NCI-H345 (cell line): ENCODE measurements at places on chromosomes 11 and 22.
A peak's percentile ranks its signal among the peaks of the same experiment; 100 is the strongest.

DNA sequence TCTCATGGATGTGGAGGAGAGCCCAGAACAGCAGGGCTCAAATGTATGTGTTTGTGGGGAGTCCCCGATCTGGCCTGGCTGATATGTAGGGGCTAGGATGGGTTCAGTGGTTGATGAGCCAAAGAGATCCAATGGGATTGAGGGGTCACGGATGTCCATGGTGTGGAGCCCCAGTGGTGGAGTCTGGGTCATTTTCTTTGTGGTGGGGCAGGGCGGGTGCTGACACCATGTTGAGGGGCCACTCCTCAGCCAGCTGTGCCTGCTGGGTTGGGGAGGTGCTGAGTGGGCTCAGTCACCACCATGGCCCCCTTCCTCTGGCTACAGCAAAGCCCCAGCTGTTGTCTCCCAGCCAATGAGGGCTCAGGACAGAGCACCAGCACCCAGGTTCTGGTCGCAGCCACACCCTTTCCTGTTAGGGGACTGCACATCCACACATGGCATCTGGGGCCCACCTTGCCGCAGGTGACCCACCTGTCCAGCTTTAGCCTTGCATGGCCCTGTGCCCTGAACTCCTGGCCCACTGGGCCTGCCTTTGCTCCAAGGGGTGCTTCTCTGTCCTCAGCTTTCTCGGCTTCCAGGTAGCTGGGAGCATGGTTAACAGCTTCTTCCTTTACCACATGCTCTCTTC is 3.2 kb upstream of the GNAZ start:
- DNase-seq: no peak

DNA sequence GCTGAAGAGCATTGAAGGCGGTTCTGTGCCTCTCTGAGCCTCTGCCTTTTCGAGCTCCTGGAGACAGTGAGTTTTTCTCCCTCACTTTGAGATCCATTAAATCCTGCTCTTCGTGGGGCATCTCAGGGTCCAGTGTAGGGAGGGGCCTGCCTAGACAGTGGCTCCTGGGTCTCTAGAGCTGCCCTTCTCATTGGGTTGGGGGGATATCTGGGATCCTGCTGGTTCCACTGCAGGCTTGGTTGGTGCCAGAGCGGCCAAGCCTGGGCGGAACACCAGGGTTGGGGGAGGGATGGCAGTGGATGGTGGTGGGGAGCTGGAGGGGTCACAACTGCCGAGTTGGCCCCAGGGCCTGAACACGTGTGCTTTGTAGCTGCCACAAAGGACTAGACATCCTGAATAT is 52.2 kb upstream of the CARS1 start:
- no peak for DNase-seq

DNA sequence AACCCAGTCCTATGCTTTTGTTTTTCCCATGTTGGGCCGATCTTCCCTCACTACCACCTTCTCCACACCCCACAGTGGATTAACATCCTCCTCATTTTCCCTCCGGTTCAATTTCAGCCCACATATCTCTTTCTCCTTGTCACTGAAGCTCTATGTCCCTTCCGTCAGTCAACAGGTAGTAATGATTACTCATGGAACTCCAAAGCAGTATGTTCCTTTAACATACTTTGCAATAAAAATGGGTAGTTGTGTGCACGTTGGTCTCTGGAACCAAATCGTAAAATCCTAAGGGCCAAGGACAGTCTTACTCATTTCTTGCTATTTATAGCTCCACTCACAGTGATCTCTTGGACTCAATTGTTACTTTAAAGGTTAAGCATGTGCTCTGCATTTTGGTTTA is 20.2 kb downstream of the AMOTL1 start:
- DNase-seq: no peak

- DNase-seq: no peak
Measured at GRCh38 chr11:103871923-103872551, 164.4 kb upstream of the DDI1 start.

DNA sequence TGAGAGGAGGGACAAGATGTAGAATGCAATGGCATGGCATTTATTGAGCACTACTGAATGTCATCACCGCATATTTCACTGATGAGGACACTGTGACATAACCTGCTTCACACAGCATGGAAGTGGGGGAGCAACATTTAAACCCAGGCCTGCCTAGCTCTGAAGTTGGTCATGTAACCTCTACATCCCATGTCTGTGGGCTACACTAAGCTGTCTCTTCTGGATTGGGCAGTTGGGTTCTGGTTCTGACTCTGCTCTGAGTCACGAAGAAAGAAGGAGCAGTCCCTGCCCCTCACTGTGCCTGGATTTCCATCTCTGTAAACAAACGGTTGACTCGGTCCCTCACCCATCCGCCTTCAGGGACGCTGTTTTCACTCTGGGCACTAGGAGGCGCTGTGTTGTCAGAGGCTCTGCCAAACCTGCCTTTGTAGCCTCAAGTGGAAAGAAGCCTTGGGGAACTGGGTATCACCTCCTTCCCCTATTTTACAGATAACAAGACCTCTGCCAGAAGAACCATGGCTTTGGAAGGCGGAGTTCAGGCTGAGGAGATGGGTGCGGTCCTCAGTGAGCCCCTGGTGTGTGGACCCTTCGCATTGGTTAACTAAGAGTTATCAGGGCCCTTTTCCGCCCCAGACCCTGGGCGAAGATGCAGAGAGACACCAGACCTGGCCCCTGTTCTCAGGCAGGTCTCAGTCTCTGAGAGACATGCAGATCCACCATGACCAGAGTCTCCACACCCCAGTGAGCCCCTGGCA is 12.7 kb upstream of the ARHGEF17 start:
- DNase-seq: peak; percentile 32

GRCh38 chr11:98358551-98358950 is 662.2 kb upstream of the CNTN5 start:
- DNase-seq: no peak

GRCh38 chr22:23815541-23816155 is 23.2 kb downstream of the DERL3 start:
- no peak for DNase-seq

- DNase-seq: no peak
Measured at GRCh38 chr22:43550672-43551071, 138.9 kb downstream of the MPPED1 start.

DNA sequence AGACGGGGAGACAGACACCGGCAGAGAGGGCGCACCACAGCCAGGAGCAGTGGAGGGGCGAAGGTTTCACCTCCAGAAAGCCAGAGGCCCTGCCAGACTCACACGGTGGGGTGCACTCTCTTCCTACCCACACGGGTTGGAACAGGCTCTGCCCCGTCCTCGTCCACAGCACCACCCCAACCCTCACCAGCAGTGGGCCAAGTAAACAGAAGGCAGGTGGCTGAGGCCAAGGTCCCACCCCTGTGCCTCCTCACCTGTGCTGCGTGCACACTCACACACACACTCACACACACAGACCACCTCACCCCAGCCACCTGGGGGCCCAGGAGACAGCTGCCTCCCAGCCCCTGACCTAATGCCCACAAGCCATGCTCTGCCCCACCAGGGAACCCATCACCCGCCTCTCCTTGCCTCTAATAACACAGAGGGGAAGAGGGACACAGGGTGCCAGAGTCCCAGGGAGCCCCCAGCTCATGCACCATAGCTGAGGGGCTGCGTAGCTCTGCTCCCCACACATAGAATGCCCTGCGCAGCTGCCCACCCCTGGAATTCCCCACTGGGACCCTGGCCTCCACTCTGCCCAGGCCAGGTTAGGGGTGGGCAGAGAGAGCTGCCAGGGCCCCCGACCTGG is 3.1 kb downstream of the CYB5R3 start:
- DNase-seq: no peak
